ENCODE measurements at places on chromosomes 6 and 20. TPM values are rescaled to one million over a fixed set of nuclear protein-coding genes. Genes with fewer than 3 reads are reported as not detected.

- DNase-seq = peak; percentile 76
Observed at GRCh38 chr6:10425975-10426780, 11.3 kb upstream of the TFAP2A start.

- DNase-seq = no peak
Observed at GRCh38 chr6:11212664-11213063, 19.8 kb downstream of the NEDD9 start.

GRCh38 chr20:44460795-44461141, 14.9 kb upstream of the TTPAL start:
- DNase-seq = no peak

DNA sequence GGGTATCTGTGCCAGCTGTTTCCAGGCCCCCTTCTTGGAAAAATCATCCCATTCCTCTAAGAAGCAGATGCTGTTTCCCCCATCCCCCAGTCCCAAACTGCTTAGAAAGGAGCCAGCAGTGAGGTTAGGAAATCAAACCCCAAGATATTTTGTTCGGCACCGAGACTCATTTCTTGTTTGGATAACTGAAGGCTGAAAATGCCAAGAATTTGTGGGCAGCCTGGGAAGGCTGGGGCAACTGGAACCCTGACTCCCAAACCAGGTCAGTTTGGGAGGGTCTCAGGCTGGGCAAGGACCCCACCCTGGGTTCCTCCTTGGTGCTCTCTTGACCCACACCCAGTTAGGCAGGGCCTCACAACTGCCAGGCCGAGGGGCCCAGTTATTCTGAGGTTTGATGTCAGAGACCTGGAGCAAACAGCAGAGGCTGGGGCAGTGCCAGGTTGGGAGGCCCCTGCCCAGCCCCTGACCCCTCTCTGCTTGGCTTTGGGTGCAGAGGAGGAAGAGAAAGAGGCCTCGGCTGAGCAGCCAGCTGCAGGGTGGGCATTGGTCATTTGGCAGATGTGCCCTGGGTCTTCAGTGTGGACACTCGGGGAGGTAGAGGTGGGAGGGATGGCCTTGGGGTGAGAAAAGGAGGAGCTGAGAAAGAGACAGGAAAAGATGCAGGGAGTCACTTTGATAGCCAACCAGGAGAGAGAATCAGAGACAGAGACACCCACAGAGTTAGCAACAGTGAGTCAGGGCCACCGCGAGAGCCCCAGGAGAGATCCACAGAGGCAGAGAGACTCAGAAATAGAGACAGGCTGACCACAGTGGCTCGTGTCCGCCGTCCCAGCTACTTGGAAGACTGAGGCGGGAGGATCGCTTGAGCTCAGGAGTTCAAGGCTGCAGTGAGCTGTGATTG, 5.0 kb downstream of the ANGPT4 start:
- DNase-seq = no peak

DNA sequence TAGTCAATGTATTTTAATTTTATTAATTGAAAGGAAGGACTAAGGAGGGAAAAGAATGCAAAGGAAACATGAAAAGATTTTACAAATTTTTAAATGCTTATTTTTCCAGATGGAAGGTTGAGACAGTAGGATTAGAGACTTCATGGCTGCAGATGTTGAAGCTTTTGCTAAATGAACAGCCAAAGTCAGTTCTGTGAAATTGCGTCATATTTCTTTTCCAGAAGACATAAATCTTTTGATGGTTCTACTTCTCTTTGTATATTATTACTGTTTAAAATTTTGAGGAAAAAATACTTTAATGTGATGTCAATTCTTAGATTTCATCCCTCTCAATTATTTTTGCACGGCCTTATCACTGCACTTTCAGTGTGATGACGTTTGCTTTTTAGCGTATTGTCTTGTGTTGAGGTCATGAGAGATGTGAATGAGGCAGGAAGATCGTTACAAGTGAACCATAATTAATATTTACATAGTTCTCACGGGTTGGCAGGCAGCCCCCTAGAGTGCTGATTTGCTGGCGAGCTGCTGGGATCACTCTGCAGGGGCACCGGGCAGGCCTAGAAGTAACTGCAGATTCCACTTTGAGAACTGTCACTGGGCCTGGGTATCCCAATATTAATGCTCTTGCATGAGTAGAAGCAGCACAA, 158.1 kb downstream of the TBXT start:
- no peak for DNase-seq

The TPMT gene
- 15.8 TPM for total RNA-seq

GRCh38 chr20:25032478-25033264, 25.3 kb downstream of the ACSS1 start:
- peak; percentile 71 for DNase-seq

The FAM83C gene
- not detected for total RNA-seq

DNA sequence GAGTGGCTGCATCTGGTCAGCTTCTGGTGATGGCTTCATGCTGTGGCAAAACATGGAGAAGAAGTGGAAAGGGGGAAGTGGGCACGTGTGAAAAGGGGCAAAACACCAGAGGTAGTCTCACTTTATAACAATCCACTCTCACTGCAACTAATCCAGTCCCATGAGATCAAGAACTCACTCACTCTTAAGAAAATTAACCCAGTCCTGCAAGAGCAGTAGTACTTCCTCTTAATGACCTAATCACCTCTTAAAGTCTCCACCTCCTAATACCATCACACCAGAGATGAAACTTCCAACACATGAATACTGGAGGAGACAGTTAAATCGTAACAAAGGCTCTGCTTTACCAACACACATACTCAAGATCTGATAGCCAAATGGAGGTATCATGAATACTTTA, 152.6 kb downstream of the THEMIS start:
- no peak for DNase-seq

The RAMACL gene
- total RNA-seq = 2.5 TPM

Data from endodermal cell (in vitro differentiated cells).